Activated T-helper 2 cell treated with anti-CD3 and anti-CD28 coated beads, Interferon-gamma antibody, Interleukin-2, Interleukin-4, amounts not matched to agents 10 μg/mL and 5 μg/mL and 100 μg/mL, durations not matched to agents 14 hours and 24 hours and 36 hours (primary cell): ENCODE measurements at places on chromosomes 13 and 19.

- no peak for DNase-seq
These were observed 39.4 kb upstream of the KATNAL1 start for GRCh38 chr13:30346789-30347167.

GRCh38 chr19:53254411-53255341, at the start of gene ZNF677:
ZNF677 (minus strand) TSS chr19:53254873; CDS start chr19:53251550, 3,323 bp downstream.
- DNase-seq = peak; percentile 51

DNA sequence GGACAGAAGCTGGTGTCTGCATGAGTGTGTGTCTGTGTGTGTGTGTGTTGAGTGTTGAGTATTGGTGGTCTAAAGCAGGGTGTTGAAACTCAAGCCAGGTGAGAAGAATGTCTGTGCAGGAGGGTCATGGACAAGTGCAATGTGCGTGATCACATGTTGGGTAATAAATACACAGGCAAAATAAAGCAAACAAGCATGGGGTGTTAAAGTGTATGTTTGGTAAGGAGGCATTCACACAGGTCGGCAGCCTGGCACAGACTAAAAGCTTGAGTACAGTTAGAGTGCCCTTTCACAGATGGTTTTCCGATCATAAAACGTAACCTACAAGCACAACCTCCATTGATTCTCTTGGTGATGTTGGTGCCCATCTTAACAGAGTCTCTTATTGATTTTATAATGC, 476.9 kb upstream of the KLHL1 start:
- DNase-seq = no peak

- DNase-seq = no peak
These were observed 242.8 kb downstream of the B3GLCT start for GRCh38 chr13:31442571-31442970.

GRCh38 chr19:33293255-33294057, 8.9 kb downstream of the CEBPA start:
- DNase-seq = no peak

GRCh38 chr13:75585153-75585552, 35.6 kb downstream of the UCHL3 start:
- DNase-seq = no peak

DNA sequence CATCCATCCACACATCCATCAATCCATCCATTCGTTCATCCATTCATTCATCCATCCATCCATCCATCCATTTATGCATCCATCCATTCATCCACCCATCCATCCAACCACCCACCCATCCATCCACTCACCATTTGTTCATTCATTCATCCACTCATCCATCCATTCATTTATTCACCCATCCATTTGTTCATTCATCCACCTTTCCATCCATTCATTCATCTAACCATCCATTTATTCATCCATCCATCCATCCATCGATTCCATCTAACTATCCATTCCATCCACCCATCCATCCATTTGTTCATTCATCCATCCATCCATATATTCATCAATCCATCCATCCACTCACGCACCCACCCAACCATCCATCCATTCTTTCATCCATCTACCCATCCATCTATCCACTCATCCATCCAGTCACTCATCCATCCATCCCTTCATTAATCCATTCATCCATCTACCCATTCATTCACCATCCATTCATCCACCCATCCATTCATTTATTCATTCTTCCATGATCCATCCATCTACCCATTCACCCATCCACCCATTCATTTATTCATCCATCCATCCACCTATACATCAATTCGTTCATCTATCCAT, 225.0 kb downstream of the TUBA3C start:
- no peak for DNase-seq

DNA sequence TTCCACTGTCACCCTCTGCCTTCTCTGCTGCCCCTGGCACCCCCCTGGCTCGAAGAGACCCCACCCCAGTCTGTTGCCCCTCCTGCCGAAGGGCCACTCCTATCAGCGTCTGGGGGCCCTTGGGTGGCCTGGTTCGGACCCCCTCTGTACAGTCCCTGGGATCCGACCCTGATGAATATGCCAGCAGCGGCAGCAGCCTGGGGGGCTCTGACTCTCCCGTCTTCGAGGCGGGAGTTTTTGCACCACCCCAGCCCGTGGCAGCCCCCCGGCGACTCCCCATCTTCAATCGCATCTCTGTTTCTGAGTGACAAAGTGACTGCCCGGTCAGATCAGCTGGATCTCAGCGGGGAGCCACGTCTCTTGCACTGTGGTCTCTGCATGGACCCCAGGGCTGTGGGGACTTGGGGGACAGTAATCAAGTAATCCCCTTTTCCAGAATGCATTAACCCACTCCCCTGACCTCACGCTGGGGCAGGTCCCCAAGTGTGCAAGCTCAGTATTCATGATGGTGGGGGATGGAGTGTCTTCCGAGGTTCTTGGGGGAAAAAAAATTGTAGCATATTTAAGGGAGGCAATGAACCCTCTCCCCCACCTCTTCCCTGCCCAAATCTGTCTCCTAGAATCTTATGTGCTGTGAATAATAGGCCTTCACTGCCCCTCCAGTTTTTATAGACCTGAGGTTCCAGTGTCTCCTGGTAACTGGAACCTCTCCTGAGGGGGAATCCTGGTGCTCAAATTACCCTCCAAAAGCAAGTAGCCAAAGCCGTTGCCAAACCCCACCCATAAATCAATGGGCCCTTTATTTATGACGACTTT, 2.0 kb downstream of the ZFP36 start:
- DNase-seq = no peak

DNA sequence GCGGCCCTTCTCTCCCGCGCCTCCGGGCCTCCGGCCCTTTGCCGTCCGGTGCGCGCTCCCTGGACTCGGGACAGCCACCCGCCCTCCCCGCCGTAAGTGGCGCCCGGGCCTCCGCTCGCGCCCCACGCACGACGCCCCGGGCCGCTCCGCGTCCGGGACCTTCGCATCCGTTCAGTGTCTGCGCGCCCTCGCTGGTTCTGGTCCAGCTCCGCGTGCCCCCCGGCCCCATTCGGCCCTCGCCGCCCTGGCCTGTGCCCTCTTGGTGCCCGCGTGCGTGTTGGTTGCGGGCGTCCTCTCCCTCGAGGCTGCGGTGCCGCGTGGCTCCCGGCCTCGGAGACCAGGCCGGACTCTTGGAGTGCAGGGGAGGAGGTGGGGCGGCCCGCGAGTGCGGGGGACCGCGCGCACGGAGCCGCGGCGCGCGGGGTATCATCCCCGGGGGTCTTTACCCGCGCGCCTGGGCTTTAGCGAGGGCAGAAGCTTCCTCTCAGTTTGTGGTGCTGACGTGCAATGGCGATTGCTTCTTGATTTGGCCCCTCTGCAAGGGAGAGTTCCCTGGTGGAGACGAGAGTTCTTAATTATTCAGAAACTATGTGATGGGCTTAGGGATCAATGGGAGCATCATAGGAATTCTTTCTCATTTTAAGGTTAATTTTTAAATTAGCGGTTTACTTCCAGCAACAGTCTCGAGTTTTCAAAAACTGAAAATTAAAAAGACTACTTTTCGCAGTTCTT, 757 bp downstream of the WASF3 start:
- no peak for DNase-seq

GRCh38 chr19:48595171-48595570, 11.4 kb upstream of the SPACA4 start:
- no peak for DNase-seq

DNA sequence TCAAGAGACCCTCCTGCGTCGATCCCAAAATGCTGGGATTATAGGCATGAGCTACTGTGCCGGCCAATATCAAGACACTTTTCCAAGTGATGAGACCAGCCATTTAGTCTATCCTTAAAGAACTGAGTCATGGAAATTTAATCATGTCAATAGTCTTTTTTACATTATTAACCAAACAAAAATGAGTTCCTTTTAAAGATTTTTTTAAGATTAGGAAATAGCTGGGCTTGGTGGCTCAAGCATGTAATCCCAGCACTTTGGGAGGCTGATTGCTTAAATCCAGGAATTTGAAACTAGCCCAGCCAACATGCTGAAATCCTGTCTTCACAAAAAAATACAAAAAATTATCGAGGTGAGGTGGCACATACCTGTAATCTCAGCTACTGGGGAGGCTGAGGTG, 16.7 kb upstream of the ZNF564 start:
- no peak for DNase-seq

GRCh38 chr13:36774931-36775330, 44.1 kb upstream of the RFXAP start:
- no peak for DNase-seq

- peak; percentile 4 for DNase-seq
These were observed 39.3 kb upstream of the GAS6 start for GRCh38 chr13:113902986-113903775.

- DNase-seq = no peak
These were observed 228.2 kb downstream of the NHLRC3 start for GRCh38 chr13:39266426-39266825.

GRCh38 chr19:9040131-9040530, 29.9 kb upstream of the MUC16 start:
- DNase-seq = no peak

DNA sequence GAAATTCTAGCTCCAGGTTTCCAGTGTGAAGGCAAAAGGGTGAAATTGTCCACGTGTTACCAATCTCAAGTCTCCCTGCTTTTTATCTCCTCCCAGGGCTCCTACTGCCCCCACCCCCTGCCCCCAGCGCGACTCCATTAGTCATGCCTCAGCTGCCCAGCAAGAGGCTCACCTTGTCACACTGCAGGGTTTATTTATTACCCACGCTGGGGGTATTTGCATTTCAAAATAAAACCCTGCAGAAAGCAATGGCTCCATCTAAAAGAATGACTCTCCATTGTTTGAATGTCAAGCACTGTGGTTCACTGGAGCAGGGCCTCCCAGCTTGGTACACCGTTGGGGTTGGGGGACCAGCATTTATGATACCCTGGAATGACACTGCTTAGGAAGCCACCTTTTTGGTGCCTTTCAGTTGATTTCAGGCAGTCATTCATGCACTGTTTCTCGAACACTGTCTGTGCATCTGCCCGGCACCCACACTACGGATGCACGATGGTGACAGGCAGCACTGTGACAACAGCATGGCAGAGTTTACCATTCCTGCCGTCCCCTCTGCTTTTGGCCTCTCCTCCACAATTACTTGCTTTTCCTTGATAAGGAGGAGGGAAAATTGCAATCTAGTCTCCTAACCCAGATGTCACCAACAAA, 9.9 kb upstream of the POP4 start:
- DNase-seq = no peak

GRCh38 chr13:99034333-99035085, 56.6 kb upstream of the DOCK9 start:
- DNase-seq = no peak

- no peak for DNase-seq
These were observed 1.8 kb downstream of the MYBPC2 start for GRCh38 chr19:50434525-50434924.

DNA sequence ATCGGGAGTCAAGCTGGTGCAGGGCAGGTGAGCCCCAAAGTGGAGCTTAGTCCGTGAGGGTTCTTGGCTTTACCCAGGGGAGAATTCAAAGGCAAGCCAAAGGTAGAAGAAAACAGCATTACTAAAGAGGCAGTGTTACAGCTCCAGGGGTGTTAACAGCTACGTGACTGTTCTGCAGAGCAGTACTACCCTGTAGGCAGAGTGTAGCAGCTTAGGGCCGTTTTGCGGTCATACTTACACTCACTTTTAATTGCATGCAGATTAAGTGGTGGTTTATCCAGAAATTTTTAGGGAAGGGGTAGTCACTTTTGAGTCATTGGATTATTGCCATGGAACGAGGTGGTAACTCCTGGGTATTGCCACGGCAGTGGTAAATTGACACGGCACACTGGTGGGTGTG, 482.2 kb downstream of the SLITRK5 start:
- no peak for DNase-seq

- DNase-seq = no peak
These were observed 4.1 kb downstream of the SPACA6 start for GRCh38 chr19:51697169-51697776.

- no peak for DNase-seq
These were observed 513 bp upstream of the ZNF317 start for GRCh38 chr19:9139609-9140158.

- DNase-seq = no peak
These were observed 401.3 kb downstream of the PCDH17 start for GRCh38 chr13:58032676-58033460.

- DNase-seq = no peak
These were observed 118.5 kb downstream of the STK24 start for GRCh38 chr13:98458431-98458830.

GRCh38 chr13:23561261-23561660, 9.0 kb upstream of the TNFRSF19 start:
- no peak for DNase-seq

DNA sequence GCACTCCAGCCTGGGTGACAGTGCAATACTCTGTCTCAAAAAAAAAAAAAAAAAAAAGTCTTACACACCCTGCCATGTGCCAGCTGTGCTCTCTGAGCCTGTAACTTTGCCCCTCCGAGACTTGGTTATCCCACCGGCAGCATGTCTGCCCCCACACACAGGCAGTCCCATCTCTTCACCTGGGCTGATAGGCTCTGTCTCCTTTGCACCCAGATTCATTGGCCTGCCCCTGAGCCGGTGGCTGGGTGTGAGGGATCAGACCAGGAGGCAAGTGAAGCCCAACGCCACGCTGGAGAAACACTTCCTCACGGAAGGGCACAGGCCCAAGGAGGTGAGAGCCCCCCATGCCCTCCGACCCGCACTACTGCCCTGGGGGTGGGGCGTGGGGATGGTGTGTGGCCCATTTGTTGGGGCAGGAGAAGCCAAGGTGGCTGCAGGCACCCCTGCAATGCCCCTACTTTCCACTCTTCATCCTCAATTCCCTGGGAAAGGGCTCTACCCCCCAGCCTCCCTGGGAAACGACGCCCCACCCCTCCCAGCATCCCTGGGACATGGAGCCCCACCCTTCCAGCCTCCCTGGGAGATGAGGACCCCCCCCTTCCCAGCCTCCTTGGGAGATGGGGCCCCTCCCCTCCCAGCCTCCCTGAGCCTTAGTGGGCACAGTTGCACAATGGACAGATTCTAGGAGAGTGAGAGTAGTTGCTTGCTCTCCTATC, 45.3 kb downstream of the CERS4 start:
- DNase-seq = no peak

GRCh38 chr19:34773555-34773864, 495 bp upstream of the ZNF599 start:
- no peak for DNase-seq

DNA sequence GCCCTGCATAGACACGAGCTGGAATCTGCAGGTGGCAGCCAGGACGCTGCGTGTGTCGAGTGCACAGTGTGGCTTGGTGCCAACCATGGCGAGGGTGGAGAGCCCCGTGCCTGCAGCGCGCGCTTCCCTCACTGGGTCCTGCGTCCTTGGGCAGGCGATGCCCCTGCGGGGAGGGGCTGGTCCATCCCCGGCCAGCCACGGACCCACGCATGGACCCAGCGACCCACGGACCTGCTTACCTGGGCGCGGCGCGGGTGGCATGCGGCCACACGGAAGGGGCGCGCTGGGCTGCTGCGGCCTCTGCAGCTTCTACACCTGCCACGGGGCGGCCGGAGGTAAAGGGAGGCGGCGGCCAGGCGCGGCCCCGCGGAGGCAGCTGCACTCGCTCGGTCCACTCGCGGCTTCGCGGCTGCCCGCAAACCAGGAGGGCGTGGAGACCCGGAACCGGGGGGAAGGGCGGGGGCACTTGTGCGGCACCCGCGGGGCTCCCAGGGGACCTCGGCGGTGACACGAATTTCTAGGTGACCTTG, 569 bp upstream of the MCF2L start:
- DNase-seq = no peak
